Fibroblast of lung (primary cell): ENCODE measurements at places on chromosomes 16 and 17. TPM values are rescaled to one million over a fixed set of nuclear protein-coding genes. Genes with fewer than 3 reads are reported as not detected.

Gene CDK3
- 1.3 TPM in 2 replicates for total RNA-seq

Gene DPEP3
- total RNA-seq: not detected in 2 replicates

Gene TBX21
- total RNA-seq: not detected in 2 replicates

Gene MT1F
- total RNA-seq: 0.26 and 2.1 TPM in 2 replicates

Gene C16orf89
- total RNA-seq: 5.9 and 9.8 TPM in 2 replicates
